Stimulated activated CD4-positive, alpha-beta T cell treated with anti-CD3 and anti-CD28 coated beads, Interleukin-15, amount 100 ng/mL, for 24 hours (primary cell): ENCODE measurements at places on chromosomes 2 and 18.

GRCh38 chr2:161131804-161132203, 28.4 kb upstream of the TANK start:
- no peak for DNase-seq

- DNase-seq, result no peak
These were observed 24.8 kb downstream of the LONRF2 start for GRCh38 chr2:100297511-100297910.

DNA sequence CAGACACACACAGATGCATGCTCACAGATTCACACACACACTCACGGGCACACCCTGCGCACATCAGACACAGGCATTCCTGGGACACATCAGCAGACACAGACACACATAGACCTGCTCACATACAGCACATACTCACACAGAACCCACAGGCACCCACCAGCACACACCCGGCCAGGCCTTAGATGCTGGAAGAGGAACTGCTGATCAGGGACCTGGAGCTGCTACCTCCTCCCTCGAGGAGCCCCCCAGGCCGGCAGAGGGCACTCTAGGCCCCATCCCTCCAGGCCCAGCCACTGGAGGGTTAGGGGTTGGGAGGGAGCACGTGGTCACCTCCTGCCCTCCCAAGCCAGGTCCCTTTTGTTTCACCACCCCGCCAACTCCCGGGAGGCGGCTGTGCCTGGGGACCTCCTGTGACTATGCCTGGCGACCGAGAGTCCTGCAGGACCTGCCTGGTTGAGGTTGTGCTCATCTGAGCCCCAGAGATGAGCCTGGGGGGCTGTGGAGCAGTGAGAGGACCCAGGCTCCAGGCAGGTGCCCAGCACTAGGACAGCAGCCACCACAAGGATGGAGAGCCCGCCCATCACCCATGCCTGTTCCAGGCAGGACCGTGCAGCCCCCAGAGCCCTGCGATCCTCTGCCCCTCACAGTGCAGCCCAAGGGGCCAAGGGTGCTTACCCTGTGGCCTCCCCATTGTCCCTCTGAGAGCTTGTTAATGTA, 21.0 kb upstream of the PTMA start:
- DNase-seq, result peak; percentile 79

DNA sequence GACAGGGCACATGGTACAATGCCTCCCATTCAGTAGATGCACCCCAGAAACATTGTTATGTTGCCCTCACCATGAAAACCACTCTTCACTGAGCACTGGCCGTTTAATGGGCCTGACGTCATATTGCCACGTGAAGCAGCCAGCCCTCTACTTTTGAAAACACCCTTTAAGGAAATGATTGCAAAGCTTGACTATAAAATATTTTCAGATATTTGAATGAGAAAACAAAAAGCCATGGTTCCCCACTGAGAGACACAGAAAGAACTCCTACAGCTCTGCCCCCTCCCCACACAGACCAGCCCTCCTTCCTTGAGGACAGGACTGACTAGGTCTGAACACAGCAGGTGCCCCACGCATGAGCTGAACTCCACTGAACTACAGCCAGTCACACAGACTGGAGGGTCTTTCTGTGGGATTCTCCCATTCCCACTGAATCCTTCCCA, 349.1 kb downstream of the ANAPC1 start:
- no peak for DNase-seq

DNA sequence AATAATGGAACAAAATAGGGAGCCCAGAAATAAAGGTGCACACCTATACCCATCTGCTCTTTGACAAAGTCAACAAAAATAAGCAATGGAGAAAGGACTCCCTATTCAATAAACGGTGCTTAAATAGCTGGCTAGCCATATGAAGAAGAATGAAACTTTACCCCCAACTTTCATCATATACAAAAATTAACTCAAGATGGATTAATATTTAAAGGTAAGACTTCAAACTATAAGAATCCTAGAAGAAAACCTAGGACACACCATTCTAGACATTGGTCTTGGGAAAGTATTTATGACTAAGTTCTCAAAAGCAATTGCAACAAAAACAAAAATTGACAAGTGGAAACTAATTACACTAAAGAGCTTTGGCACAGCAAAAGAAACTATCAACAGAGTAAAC, 139.1 kb downstream of the DNAH7 start:
- DNase-seq, result no peak

GRCh38 chr18:79515944-79516351, 120.2 kb downstream of the NFATC1 start:
- DNase-seq, result no peak

- peak; percentile 34 for DNase-seq
These were observed 1.8 kb downstream of the MEMO1 start for GRCh38 chr2:32008805-32009515.

GRCh38 chr2:156673981-156674380, 237.8 kb downstream of the GPD2 start:
- DNase-seq, result no peak

DNA sequence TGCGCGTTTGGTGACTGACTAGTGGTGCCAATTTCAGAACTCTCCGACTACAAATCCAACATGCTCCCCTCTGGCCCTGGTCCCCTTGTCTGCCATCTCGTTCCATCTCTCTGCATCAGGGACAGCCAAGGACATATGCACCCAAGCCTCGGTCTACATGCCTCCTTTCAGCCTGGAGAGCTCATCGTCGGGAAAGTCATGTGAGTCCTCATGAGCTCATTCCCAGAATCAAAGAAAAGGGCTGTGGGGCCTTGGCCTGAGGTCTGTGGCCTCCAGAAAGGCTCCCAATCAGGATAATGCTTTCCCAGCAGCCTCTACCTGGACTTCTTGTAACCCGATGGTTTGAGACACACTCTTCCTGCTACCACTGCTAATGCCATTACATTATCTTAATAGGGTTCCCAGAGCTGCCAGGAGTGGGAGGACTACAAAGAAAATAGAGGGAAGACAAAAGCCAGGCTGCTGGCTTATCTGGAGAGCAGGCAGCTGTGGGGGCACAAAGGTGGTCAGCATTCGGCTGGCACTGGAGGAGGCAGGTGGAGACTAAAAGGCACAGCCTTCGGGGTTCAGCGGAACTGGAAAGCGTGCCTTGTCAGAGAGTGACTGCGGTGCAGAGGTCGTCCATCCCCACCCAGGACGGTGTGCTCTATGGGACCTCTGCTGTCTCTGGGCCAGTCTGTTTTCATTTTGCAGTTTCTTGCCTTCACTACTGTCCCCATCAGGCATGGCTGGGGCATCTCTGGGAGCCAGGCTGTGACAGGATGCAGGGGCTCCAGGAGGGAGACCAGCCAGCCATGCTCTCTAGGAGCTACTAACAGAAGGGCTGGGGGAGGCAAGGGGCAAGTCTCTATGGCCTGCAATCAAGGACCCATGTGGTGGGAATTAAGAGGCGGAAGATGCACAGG, 104.4 kb upstream of the SMAD2 start:
- DNase-seq, result no peak

GRCh38 chr2:174697255-174697654, 67.0 kb downstream of the CHRNA1 start:
- DNase-seq, result peak; percentile 75

- DNase-seq, result no peak
These were observed 86.0 kb downstream of the EPHA4 start for GRCh38 chr2:221486106-221486505.
